Fibroblast of skin of right quadriceps (primary cell): ENCODE measurements at places on chromosomes 3 and 15.

GRCh38 chr3:119809249-119810017, 27.5 kb downstream of the NR1I2 start:
- DNase-seq: no peak

DNA sequence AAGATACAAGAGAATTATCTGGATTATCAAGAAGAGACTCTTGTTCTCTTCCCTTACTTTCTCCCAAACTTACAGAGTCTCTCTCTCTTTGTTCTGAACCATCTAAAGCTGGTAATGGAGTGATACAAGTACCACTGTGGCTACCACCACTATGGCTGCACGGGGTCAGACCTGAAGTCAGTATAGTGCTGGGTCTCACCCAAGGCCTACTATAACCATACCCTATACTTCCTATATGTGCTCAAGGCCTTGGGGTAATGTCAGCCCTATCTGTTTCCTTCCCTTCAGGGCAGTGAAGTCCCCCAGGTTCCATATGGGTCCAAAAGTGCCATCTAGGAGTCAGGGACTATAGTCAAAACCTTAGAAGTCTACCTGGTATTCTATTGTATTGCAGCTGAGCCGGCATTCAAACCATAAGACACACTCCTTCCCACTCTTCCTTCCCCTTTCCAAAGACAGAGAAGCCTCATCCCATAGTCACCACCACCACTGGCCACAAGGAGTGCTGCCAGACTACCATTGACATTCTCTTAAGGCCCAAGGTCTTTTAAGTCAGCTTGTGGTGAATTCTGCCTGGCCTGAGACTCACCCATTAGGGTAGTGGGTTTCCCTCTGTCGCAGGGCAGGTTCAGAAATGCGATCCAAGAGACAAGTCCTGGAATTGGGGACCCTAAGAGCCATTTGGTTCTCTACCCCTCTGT, 615.0 kb upstream of the NECTIN3 start:
- no peak for DNase-seq

DNA sequence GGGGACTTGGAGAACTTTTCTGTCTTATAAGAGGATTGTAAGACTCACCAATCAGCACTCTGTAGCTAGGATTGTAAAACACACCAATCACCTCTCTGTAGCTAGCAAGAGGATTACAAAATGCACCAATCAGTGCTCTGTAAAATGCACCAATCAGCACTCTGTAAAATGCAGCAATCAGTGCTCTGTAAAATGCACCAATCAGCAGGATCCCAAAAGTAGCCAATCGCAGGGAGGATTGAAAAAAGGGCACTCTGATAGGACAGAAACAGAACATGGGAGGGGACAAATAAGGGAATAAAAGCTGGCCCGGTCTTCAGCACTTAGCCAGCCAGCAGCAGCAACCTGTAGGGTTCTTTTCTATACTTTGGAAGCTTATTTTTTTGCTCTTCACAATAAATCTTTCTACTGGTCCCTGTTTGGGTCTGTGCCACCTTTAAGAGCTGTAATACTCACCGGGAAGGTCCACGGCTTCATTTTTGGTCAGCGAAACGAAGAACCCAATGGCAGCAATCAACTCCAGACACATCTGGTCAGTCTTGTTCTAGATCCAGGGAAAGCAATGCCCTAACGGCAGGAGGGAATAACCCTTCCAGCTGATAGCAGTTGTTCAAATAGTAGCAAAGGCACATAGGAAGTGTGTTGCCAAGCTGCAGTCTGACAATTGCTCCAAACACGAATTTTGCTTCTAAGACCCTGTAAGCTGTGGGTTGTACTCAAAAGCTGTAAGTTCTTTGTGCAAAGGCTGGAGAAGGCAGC, 135.6 kb downstream of the TJP1 start:
- no peak for DNase-seq

DNA sequence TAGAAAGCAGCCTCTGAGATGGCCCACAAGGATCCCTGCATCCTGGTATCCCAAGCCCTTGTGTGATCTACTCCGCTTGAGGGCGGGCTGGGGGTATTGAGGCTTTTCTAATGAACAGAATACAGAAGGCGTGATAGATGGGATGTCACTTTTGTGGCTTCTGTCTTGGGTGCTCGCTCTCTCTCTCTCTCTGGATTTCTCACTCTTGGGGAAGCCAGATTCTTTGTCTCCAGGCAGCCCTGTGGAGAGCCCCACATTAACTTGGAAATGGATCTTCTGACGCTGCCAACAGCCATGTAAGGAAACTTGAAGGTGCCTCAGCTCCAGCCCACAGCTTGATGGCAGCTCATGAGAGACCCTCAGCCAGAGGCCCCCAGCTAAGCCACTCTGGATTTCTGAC, 26.9 kb upstream of the SEC62 start:
- DNase-seq: no peak

DNA sequence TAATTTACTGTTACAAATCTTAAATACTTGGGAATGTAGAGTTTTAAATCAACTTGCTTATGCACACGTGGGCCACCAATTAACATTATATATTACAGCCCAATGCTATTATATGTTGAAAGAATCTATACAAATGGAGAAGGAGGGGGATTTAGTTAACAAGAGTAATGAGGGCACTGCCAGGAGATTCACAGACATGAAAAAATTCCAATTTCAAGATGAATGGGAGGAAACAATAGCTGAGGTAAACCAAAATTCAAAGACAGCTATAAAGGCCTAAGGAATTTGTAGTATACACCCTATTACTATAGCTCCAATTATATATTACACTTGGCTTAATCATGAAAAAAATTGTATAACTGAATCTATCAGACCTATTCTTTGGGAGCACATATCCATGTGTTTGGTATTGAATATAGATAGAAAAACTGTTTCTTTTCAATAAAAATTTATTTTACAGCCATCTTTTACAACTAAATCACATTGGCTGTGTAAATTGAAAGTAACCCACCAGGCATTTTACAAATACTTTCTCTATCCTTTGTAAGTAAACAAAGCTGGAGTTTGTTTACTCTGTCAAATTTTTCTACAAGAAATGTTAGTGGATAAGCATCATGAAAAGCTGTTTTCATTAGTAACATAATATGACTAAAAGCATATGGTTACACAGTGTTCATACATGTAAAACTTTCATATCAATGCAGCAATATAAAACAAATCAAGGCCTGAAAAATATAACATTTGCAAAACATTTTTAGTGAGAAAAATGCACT, 1045.8 kb downstream of the ROBO1 start:
- no peak for DNase-seq
